ENCODE measurements at places on chromosomes 6 and 20.
A peak's percentile ranks its signal among the peaks of the same experiment; 100 is the strongest.

DNA sequence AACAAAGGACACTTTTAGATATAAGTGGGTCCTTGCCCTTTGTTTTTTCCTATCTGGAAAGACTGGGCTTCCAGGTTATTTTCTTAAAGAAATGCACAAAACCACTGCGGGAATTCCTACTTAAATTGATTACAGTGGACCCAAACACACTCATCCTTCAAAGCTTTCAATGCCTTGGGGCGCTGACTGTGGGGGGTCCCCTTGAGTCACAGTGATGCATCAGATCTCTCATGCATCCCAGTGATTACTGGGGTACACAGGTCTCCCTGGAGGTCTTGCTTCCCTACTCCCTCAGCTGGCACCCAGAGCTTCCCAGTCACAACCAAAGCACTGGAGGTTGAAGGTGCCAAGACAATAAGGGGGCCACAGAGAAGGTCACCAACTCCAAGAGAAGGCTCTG lies 20.7 kb downstream of the ABHD12 start:
- DNase-seq: no peak

GRCh38 chr6:63731930-63732329 lies 96.3 kb downstream of the PHF3 start:
- no peak for DNase-seq

- no peak for DNase-seq
Measured at GRCh38 chr20:37511610-37512275, 9.3 kb upstream of the NNAT start.

- DNase-seq: no peak
Measured at GRCh38 chr6:17957904-17958620, 29.4 kb downstream of the KIF13A start.

DNA sequence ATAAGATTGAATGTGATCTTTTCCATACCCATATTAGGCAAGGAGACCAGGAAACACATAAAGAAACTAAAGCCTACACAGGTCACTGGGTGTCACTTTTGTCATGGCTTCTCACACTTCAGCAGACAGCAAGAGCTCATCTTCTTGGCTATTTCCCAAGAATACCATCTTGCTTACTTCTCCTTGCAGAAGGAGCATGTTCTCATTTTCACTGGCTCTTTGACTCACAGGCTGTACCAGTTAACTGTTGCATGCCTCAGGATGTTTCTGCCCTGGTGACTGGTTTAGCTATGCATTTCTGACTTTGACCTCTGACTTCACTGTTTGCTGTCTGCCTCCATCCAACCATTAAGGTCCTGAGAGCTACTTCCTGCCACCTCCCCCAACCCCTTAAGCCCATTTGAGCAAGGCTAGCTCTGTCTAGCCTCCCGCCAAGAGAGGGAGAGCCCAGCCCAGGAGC lies 40.3 kb upstream of the OGFRL1 start:
- DNase-seq: peak; percentile 4

- no peak for DNase-seq
Measured at GRCh38 chr6:150036081-150036480, 10.7 kb upstream of the RAET1L start.

DNA sequence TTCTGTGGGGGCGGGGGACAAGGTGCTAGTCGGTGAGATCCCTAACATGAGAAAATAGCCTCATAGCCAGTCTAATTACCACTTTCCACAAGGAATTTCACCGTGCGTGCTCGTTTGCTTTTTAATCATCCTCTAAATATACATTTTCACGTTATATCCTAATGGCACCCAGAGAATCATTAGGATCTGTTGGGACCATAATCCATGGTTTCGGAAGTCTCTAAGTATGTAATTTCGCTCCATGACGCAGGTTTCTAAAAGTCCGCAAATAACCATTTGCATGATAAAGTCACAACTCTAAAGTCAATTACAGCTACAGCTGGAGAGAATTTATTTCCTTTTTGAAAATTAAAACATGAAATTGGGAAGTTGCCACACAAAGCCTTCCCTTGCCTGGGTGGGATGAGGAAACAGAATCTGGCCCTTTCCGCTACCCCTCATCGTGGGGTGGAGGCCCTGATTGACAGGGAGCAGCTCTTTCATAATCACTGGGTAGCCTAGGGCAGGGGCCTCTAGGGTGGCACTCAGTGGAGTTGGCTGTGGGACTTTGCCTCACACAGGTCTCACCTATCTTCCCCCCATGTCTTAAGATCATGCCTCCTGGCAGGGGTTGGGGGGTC lies 81.9 kb downstream of the LRFN2 start:
- no peak for DNase-seq

DNA sequence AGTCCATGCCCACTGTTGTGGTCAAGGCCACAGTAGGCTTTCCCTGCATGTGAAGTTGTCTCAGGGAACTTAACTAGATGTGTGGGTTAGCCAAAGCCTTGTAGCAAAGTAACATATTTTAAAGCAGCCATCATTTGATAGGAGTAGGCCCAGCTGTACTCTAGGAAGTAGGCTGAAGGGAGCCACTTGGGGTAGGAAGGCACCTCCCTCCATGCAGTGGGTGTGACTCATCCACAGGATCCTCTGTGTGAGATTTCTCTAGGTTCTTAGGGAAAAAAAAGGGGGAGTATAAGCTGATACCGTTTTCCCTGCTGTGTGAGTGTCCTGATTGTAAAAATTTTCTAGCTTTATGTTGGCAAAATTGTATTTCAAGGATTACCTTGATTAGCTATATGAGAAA lies 44.7 kb downstream of the VAPB start:
- DNase-seq: no peak

DNA sequence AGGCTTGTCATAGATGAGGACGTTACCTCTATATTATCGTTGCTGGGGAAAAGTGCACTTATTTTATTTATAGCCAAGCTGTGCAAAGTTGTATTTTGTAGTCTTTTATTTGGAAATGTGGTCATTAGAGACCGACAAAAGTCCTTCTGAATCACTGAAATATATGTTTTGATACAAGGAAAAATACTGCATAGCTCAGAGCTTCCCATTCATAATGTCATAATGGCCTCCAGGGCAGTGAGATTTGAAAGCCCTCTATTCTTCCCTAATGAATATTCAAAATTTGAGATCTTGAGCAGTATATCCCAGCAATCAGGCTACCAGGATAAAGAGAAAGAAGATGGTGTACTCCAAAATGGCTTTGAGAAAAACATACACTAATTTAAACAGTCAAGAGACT lies 64.6 kb downstream of the CAP2 start:
- DNase-seq: no peak

DNA sequence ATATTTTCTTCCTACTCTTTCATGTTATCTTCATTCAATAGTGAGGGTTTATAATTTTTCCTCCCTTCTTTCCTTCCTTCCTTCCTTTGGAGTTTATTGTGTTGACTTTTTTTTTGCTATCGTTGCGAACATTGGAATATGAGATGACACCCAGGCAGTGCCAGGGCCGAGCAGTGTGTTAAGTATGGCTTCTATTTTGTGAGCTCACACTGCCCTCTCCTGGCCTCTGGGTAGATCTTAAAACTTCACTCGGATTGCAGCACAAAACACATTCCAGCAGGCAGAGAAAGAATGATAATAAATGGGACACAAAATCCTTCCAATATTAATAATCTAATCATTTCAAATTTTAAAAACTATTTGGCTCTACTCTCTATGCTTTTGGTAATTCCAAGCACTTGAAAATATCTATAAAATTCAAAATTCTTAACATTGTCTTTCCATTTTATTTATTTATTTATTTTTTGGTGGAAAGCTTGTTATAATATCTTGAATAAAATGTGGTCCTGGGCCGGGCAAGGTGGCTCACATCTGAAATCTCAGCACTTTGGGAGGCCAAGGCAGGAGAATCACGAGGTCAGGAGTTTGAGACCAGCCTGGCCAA lies 147.4 kb upstream of the OLIG3 start:
- peak; percentile 59 for DNase-seq

- DNase-seq: no peak
Measured at GRCh38 chr20:53149148-53149889, 177.2 kb downstream of the TSHZ2 start.

GRCh38 chr6:47188588-47189021 lies 121.1 kb downstream of the TNFRSF21 start:
- no peak for DNase-seq

- no peak for DNase-seq
Measured at GRCh38 chr20:22501034-22501433, 83.3 kb downstream of the FOXA2 start.

All from neural crest cell (in vitro differentiated cells).